ENCODE measurements at places on chromosomes 1 and 21.

- DNase-seq: no peak
Measured at GRCh38 chr1:24893431-24893830, 36.6 kb downstream of the RUNX3 start.

DNA sequence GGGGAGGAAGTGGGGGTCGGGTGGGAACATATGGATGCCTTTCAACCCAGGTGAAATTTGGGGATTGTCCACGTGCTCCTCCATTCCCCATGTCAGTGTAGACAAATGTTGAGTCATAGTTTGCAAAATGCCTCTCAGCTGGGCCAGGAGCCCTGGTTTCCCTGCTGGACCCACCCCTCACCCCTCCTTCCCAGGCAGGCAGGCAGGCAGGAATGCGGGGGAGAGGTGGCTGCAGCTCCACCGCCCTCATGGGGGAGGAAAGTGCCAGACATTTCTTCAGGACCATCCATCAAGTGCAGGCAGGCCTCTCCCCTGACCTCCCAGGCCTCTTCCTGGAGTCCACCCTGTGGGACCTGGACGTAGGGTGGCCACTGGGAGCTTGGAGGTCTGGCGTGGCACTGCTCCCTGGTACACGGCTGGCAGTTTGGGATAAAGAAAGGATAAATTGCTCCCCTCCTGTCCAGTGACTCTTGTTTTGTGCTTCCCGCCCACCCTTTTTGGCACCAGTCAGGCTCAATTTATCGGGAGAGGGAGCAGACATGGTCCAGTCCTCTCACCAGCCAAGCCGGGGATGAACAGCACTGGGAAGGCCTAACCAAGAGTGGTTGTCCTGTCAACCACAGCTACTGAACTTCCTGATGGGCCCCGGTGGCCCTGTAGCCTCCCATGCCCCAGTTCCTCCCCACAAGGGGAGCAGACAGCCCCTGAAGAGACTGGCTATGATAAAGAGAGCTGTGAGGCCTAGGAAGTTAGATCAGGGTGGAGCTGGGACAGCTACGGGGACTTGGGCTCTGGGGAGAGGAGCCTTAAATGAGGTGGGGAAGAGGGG is 18.9 kb downstream of the NPR1 start:
- DNase-seq: peak; percentile 42

DNA sequence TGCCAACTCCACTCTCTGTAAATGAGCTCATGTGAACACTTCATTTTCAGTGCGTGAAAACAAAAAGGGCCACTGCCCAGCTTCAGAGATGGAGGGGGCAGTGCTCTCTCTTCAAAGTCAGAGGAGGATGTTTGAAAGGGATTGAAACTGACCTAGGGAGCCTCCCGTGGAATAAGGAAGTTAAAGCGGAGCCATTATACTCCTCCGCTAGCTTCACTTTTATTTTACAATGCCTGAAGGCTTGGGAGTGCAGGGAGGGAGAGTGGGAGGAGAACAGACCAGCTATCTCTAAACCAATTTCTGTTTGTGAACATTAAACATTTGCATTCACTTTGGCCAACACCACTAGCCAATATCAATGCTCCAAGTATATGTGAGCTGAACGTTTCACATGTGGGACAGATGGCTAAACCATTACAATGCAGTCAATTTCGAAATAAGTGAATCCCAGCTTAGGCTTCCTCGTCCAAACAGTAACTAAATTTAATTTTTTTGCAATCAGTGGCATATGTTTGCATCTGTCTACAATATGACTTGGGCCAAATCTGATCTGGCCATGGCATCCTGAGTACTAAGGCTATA is 126.9 kb downstream of the ESRRG start:
- no peak for DNase-seq

DNA sequence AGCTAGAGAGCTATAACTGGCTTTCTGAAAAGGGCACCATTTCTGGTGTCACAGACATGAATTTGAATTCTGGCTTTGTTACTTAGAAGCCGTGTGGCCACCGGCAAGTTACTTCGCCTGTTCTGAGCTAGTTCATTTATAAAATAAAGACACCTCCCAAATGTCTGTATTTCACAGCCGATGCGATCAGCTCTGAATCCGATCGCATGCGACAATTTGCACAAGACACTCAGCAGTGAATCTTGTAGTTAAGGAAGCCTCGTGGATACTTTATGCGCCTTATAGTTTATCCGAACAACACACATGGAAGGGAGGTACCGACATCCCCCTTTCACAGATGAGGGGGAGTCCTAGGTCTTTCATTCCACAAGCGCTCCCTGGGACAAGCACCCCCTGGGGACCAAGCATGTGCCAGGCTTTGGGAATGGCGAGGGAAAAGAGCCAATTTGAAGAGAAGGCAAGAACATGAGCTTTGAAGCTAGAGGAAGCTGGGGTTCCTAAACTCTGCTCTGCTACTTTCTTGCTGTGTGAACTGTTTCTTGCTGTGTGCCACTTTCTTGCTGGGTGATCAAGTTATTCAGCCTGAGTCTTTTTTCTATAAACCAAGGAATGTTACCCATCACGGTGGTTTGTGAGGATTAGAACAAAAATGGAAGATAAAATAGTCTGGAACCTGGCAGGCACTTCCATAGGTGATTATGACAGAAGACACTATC is 3.9 kb downstream of the ID3 start:
- no peak for DNase-seq

- DNase-seq: peak; percentile 74
Measured at GRCh38 chr1:235326719-235327558, 1.0 kb downstream of the ARID4B start.

- DNase-seq: no peak
Measured at GRCh38 chr1:111190931-111191451, 9.5 kb downstream of the DENND2D start.

- peak; percentile 31 for DNase-seq
Measured at GRCh38 chr1:104991702-104992101, 1242.0 kb downstream of the AMY1C start.

DNA sequence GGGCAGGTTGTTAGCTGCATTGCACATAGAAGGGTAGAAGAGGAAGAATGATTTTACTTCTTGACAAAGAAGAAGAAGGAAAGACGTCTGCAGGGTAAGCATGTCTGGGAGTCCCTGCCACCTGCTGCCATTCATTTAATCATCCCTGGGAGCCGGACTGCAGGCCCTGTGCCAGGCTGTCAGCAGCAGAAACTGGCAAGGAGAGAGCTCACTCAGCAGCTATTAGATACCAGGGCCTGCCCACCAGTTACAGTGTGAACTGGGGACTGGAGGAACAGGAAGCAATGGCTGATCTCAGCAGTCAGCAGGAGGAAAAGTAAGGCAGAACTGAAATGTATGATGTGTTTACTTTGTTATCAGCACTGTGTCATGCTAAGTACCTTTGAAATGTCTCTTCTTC is 75.7 kb upstream of the C1orf87 start:
- DNase-seq: no peak

DNA sequence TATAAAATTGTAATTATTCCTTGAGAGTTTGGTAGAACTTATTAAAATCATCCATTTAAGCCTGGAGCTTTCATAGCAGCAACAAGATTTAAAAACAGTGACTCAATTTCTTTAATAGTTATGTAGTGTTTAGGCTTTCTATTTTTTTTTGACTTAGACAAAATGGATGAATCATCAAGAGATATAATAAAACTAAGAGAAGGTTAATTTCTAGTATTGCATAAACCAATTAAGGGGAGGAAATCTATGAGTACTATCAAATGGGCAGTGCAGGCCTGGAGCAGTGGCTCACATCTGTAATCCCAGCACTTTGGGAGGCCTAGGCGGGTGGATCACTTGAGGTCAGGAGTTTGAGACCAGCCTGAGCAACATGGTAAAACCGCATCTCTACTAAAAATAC is 416.3 kb upstream of the USP24 start:
- no peak for DNase-seq

DNA sequence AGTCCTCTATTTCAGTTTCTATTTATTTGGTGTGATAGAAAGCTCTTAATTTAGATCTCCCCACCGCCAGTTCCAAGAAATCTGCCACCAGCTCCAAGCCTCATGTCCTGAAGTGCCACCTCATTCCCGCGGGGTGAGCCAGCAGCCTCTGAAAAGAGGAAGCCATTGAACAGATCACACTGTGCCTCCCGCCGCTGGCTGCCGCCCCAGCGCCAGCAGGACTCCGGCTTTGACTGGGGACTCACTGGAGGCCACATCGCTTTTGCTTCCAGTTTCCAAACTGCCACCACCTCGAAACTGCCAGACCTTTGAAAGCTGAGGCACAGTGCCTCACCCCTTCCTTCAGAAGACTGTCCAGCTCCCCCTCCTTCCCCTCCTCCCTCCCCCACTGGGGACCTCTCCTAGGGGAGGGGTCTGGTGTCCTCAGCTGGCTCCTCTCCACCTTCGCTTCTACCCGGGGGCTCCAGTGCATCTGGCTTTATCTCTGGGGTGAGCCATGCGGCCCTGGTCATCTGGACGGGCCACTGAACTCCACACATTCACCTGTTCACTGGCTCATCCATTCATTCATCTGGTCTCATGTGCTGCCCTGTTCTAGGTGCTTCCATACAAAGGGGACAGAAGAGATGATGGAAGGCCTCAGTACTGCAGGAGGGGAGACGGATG is 58.9 kb downstream of the VPS26C start:
- peak; percentile 58 for DNase-seq

DNA sequence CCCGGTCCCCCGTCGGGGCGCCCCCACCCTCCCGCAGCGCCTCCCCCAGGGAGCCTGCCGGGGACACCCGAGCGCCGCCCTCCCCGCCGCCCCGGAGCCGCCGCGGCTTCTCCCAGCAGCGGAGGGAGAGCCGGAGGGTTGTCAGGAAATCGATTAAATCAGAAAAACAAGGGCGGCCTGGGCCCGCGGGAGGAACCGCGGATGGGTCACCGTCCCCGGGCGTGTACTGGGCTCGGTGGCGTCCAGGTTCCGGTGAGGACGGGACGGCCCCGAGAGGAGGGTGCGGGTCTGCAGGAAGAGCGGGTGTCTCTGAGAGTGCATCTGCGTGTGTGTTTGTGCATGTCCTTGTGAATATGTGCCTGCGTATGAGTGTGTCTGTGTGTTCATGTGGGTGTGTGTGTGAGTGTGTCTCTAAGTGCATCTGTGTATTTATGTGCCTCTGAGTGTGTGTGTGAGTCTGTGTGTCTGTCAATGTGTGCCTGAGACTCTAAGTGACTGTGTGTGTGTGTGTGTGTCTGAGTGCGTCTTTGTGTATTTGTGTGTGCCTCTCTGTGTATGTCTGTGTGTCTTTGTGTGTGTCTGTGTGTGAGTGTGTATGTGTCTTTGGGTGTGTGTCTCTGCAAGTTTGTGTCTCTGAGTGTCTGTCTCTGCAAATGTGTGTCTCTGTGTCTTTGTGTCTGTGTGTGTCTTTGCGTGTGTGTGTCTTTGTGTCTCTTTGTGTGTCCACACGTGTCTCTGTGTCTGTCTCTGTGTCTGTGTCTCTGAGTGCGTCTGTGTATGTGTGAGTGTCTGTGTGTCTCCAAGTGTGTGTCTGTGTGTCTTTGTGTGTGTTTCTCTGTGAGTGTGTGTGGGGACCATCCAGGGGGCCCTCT is 1.1 kb downstream of the SPSB1 start:
- DNase-seq: peak; percentile 73

GRCh38 chr1:214271174-214271858 is 9.6 kb upstream of the SMYD2 start:
- DNase-seq: peak; percentile 44

DNA sequence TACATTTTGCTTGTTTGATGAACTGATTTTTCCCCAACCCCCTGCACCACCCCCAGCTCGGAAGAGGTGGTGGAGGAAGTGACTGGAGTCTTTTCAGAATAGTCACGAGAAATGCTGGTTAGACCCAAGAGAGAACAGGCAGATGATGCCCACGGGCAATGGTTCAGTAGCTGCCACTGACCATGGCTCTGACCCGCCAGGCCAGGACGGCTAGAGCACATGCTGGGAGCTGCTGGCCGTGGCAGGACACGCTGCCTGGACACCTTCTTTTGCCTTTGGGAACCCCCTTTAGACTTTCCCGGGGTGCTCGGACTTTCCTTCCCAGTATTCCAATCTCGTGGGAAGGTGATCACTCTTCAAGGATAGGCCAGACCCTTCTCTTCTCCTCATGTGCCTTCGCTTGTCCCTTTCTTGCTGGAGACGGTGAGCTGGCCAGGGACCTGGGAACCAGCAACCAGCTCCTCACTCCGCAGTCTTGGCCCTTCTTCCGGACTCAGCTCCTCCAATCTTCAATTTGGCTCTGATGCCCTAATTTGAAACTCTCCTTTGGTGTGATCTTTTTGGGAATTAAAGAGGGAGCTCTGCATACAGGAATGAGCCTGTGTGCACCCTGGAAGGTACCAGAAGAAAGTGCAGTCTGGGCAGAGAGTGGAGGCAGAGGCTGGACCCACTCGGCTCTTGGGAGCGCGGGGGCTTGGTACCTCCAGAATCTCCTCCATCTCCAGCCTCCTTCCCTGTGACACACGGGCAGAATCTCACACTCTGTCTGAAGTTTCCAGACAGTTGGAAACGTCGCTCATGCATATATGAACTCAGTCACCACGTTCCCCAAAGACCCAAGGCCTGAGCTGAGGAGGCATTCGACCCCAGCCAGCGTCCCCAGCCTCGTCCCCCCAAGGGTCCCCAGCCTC is 4.0 kb upstream of the PDE9A start:
- no peak for DNase-seq

DNA sequence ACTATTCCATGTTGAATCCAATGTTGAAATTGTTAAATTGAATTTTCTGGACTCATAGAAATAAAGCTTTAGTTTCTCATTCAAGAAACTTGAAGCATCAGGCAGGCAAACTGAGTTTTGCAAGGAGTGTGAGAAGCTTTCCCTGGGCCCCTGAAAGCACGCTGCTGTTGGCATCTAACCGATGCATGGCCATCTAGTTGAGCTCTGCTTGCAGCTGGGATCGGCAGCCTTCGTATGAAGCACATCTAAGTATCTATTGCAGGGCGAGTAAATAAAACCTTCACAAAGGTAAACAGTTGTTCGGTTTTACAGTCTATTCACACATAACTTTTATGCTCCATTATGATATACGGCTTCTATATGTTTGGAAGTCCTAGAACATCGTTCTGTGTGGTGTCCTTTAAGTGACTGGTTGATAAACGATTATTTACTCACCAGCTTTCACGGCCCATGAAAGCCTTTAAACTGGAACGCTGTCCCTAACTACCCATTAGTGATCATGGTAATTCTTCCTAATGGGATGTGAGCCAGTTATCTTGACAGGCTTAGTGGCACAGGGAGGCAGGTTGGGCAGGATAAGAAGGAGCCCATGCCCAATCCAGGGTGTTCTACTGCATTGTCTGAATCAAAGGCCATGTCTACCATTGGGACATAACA is 71.7 kb downstream of the SEC16B start:
- DNase-seq: no peak

DNA sequence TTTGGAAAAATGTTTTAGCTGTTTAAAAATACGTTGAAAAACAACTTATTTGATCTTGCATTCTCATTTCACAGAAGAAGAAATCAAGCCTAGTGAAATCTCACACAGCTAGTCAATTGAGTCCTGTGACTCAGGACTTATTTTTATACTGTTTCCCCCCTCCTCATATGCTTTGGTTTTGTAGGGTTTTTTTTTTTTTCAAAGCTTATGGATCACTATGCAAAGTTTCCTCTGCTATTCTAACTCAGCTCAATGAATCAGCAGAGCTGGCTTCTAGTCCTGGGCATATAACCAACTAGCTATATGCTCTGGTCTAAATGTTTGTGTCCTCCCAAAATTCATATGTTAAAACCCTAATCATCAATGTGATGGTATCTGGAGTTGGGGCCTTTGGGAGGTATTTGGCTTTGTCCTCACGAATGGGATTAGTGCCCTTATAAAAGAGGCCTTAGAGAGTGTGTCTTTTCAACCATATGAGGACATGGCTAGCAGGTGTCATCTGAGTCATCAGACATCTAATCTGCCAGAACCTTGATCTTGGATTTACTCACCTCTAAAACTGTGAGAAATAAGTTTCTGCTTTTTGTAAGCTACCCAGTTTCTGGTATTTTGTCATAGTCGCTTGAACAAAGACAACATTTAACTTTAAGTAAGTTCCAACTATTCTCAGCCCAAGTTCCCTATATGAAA is 317.2 kb upstream of the C1orf87 start:
- no peak for DNase-seq
